ENCODE measurements at places on chromosomes 2 and 18.

- DNase-seq, result no peak
Observed at GRCh38 chr2:16135196-16135912, 195.0 kb downstream of the MYCN start.

DNA sequence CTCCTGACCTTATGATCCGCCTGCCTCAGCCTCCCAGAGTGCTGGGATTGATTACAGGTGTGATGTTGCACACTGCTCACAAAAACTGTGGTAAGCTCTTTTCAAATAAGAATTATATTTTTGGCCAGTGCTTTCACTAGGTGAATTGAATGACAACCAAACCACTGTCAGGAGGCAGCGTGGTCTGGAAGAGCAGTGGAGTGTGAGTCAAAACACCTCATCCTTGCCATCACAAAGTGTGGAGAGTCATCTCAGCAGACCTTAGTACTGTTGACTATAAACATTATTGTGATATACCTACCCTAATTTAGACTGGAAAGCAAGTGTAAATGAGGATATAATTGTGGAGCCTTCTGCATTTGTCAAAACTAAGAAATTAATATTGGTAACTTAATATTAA, 61.3 kb downstream of the UBE2E3 start:
- DNase-seq, result no peak

- no peak for DNase-seq
Observed at GRCh38 chr2:208000701-208001395, 24.5 kb downstream of the PLEKHM3 start.

DNA sequence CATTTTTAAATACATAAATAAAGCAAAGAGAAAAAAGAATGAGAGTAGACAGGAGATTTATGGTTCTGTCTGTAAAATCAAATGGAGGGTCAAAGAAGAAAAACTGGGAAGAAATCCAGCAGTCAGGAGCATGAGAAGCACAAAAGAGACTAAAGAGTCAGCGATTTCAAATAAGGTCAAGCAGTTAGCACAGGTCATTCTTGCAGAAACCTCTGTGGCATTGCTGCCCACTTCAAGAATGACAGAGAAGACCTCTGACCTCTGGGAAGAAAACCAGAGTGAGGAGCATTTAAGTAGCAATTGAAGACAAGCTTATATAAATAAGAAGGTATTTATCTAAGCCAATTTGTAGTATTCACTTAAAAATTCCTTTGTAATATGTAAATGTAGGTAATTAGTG, 172.0 kb upstream of the SPOPL start:
- no peak for DNase-seq

GRCh38 chr18:45775241-45775676, 50.2 kb upstream of the SIGLEC15 start:
- peak; percentile 82 for DNase-seq

Measured in activated effector memory CD4-positive, alpha-beta T cell treated with anti-CD3 and anti-CD28 coated beads, Interleukin-2, amount 50 U/mL, for 16 hours (primary cell).